ENCODE measurements at places on chromosomes 6 and 20.

GRCh38 chr6:132168961-132169360, 217.8 kb upstream of the CCN2 start:
- DNase-seq, result no peak

- no peak for DNase-seq
Observed at GRCh38 chr6:36364669-36365479, 22.6 kb downstream of the ETV7 start.

GRCh38 chr20:37669773-37670236, 24.0 kb upstream of the CTNNBL1 start:
- DNase-seq, result no peak

DNA sequence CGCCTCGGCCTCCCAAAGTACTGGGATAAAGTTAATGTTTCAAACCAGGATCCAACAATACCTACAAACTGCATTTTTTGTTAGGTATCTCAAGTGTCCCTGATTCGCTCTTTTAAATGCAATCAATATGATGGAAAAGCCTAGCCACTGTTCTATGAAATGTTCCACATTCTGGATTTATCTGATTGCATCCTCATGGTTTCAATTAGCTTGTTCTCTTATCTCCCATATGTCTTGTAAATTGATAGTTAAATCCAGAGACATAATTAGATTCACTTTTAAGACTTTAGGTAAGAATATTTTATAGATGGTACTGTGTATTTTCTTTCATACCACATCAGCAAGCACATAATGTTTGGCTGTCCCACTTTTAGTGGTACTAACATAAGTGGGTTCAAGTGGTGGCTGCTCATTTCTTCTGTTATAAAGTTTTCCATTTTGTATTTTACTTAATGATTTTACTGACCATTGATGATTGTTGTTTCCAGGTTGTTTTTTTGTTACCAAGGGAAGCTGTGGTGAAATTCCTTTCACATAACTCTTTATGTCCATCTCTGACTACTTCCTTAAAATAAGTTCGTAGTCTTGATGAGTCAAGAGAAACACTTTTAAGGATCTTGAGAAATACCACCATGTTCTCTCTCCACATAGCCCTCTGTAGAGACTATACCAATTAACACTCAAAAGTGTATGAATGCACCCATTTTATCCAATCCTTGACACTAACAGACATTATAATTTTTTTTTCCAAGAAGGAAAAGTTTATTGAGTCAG, 40.5 kb downstream of the RNGTT start:
- DNase-seq, result no peak

GRCh38 chr6:16302721-16303552, 64.5 kb downstream of the GMPR start:
- no peak for DNase-seq

DNA sequence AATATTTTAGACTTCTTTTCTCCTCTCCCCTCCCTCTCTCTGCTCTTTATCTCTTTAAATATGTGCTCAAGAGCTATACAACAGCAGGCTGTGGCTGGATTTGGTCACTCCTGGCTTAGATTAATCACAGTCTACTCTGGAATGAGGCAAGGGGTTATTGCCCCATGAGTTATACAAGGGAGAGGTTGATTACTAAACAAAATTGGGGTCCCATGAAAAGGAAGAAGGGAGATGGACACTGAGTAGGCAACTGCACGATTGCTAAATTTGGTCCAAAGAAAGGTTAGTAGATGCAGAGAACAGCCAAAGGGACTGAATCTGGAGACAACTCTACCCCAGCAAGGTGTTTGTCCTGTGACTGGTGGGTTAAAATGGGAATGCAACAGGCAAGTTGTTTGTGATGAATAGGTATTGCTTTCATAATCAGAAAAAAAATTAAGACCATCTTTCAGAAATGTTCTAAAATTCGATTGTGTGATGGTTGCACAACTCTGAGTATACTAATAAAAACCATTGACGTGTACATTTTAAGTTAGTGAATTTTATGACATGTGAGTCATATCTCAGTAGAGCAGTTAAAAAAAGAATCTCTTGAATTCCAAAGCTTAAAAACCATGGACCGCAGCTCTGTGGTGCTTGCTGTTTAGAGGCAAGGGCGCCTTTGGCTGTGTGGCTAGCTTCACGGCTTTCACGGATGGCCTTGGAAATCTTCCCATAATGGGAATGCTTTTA, 57.1 kb downstream of the KIZ start:
- DNase-seq, result no peak

GRCh38 chr6:113018351-113019151, 671.4 kb downstream of the RFPL4B start:
- DNase-seq, result no peak

DNA sequence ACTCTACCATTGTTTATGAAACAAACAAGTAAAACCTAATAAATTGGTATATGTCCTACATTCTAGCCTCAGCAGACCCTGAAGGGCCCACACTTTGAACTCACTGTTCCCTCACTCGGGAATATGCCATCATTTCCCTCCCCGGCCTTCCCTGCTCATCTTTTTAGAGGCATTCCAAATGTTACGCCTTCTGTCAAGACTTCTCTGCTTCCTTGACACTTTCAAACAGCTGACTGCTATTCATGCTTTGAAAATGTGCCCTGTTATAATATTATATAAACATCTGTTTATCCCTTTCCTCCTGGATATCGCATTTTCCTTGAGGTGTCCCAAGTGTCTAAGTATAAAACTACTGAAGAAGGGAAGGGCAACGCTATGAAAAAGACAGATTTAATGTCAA, 249.5 kb upstream of the THEMIS start:
- DNase-seq, result no peak

DNA sequence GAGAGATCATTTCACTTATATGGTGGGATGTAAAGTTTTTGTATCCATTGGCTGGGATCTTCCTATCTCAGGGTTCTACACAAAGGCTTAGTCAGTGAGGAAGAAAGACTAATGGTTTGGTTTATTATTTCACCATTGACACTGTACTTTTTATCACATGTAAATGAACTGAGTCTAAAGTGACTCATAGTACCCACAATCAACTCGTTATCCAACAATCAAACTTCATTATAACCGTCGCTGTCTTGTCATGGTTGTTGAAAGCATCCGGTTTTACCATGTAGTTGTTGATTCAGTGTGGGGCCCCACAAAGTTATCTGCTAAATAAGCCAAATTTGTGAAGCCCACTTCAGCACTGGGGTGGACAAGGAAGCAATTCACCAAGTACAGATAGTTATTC, 55.8 kb upstream of the MTRF1L start:
- peak; percentile 12 for DNase-seq

DNA sequence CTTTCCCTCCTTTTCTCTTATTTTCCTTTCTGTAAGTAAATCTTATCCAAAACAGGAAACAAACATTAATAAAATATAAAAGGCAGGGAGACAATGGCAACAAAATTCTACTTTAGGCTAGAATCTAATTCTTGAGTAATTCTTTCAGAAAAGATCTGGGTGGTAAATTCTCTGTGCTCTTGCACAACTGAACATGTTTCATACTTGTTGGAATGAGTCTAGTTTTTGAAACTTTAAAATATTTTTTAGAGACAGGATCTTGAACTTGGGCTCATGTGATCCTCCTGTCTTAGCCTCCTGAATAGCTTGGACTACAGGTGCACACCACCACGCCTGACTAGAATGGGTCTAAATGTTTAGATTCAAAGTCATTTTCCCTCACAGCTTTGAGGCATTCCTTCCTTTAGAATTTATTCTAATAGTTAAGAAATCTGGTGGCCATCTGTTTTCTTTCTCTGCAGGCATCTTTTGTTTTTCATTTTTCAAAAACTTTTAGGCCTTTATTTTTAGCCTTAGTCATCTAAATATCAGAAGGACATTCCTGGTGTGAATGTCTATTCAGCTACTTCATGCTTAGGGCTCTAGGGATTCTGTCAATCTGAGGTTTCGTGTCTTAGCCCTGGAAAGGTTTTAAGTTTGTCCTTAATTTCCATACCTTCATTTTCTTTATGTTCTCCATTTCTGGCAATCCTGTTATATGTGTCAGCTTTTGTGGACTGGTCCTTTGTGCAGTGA, 76.5 kb downstream of the CDKAL1 start:
- no peak for DNase-seq

- DNase-seq, result no peak
Observed at GRCh38 chr6:95071464-95071863, 505.9 kb upstream of the MANEA start.

- DNase-seq, result no peak
Observed at GRCh38 chr6:140124498-140124897, 750.0 kb upstream of the CITED2 start.

DNA sequence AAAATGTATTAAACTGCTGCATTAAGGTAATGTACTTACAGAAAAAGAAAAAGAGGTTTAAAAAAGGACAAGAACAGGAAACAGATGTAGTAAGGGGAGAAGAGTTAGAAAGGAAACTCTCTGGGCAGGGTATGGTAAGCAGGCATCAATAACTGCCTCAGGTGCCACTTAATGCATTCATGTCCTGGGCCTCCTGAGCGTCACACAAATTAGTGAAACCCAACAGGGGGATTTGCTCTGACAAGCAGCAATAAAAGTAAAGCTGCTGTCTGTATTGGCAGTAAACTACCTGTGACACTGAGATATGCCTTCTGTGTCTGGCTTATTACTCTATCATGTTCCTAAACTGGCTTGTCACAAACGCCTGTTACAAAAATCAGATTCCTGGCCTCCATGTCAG, 1.5 kb upstream of the EFHC1 start:
- peak; percentile 14 for DNase-seq

- DNase-seq, result no peak
Observed at GRCh38 chr6:79737172-79737571, 106.0 kb downstream of the SH3BGRL2 start.

- no peak for DNase-seq
Observed at GRCh38 chr6:128713461-128713860, 169.5 kb upstream of the LAMA2 start.

- DNase-seq, result no peak
Observed at GRCh38 chr6:140854318-140854717, 1278.4 kb upstream of the GJE1 start.

GRCh38 chr6:136544326-136544725, 5.9 kb downstream of the MAP7 start:
- DNase-seq, result no peak

All from erythroblast (primary cell).